ENCODE measurements at places on chromosomes 5 and 9.

DNA sequence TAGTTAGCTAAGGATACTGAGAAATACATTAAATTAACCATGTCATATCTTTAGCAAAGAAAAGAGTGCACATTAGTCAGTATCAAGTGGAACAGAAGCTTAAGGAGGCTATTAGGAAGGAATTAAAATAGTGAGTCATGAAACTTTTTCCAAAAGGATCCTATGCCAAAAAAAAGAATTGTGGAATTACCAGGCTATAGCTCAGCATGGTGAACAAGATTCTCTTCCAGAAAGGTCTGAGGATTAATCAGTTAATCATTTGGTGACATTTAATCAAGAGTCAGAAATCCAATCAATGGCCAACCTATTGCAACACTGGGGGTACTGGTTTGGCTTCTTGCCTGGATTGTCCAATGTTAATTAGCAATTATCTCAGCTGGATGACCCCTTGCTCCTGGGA lies 244.5 kb upstream of the NMUR2 start:
- no peak for DNase-seq

- no peak for DNase-seq
Observed at GRCh38 chr9:27355166-27355565, 58.2 kb upstream of the EQTN start.

DNA sequence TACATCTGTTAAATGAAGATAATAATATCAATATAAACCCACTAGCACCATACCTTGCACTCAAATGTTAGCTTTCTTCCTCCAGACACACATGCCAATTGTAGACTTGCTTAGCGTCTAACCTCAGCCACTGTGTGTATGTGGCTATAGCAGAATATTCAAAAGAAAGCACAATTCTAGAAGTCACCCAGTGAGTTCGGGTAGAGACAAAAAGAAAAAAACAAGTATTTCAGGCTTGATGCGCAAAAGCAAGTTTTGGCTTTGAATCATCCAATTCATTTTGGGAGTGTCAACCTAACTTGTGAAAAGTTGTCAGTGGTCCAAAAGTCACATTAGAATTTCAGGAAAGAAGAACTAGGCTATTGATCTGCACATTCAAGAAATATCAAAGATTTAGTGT lies 167.4 kb downstream of the PRELID2 start:
- DNase-seq: no peak

- DNase-seq: no peak
Observed at GRCh38 chr9:8724284-8725018, 924.9 kb upstream of the DMAC1 start.

DNA sequence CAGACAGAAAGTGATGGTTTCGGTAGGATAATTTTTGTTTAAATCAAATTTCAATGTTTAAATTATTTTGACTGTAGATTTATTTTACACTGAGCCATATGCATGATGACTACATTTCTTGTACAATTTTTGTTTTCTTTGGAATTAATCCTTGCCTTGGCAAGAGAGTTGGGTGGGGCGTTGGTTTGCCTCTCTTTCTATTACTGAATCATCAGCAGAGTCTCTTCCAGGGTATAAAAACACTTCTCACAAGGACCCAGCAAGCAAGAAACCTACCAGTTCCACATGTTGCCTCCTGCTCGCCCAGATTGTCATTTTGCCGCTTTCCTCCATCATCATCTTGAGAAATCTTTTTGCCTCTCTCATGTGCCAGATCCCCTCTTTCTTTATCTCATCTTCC lies 455.0 kb upstream of the DMAC1 start:
- DNase-seq: no peak

DNA sequence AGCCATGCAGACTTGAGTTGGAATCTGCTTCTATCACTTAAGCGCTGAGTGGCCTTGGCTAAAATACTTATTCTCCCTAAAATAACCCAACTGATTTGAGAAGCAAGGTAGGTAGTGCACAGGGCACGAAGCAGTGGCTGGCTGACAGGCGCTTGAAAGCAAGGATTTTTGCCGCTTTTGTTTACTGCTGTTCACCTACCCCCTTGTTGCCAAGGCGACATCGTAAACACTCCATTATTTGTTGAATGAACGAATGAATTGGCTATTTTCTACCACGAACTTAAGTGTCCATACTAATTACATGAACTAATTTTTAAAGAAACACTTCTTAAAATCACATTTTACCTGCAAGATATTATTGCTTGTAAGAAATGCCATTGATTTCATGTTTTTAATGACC lies 98.0 kb downstream of the ANKH start:
- DNase-seq: no peak
